Stimulated activated CD8-positive, alpha-beta memory T cell treated with anti-CD3 and anti-CD28 coated beads, Interleukin-7, amount 100 ng/mL, for 1 hour (primary cell): ENCODE measurements at places on chromosomes 13 and 19.

DNA sequence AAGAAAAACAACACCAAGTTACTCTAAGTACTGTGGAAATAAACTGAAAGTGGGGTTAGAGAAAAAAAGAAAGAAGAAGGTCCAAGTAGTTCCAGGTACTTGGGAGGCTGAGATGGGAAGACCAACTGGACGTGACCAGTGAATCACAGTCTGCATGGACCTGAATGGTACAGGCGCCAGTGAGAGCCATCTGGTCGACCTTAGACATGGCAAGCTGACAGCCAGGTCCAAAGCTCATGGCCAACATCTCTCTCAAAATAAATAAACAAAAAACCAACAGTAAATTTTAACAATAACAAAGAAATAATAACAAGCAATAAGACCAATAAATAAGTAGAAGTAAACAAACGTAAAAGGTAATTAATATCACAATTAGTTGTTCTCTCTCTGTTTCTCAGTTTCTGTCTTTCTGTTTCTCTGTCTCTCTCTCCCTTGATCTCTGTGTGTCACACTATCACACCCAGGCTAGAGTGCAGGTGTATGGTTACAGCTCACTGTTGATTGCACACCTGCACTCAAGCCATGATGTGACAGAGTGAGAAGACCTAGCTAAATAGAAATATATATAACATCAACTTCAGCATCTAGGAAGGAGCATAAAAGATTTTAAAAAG, 31.6 kb upstream of the ZNF724 start:
- no peak for DNase-seq

DNA sequence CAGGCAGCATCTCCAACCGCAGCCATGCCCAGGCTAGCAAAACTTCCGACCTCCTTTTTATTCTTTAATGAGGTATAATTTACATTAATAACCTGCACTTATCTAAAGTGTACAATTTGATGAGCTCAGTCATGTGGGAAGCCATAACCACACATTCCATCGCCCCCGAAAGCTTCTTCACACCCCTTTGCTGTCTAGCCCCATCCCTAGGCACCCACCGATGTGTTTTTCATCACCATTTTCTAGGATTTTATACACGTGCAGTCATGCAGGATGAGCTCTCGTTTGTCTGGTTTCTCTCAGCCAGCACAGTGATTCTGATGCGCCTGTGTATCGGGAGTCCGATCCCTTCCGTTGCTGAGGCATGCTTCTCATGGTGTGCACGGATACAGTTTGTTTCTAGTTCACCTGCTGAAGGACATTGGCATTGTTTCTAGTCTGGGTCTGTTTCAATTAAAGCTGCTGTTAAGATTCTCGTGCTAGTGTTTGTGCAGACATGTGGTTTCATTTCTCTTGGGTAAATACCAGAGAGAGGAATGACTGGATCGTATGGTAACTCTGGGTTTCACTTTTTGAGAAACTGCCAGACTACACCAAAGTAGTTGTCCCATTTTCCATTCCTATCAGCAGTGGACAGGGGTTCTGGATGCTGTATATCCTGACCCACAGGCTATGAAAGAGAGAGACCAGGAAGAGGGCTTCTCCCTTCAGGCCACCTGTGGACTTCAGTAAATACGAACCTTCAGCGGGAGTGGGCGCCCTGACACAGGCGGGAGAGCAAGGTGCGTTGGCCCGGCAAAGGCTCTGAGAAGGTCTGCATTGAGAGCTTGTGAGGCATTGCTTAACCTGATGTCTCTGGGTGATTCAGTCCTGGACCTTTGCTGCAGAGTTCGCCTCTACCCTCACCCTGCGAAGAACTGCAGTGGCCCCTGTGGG, 4.9 kb downstream of the AP1M1 start:
- no peak for DNase-seq

- DNase-seq, result no peak
Observed at GRCh38 chr19:19655051-19655594, 8.4 kb downstream of the ATP13A1 start.

GRCh38 chr13:50613356-50613831, 230.1 kb downstream of the DLEU7 start:
- no peak for DNase-seq
